ENCODE measurements at places on chromosomes 16 and 17.

GRCh38 chr16:58085584-58086251, 43.5 kb downstream of the CFAP20 start:
- no peak for DNase-seq

- no peak for DNase-seq
Observed at GRCh38 chr17:28469376-28469775, 4.1 kb upstream of the SLC13A2 start.

DNA sequence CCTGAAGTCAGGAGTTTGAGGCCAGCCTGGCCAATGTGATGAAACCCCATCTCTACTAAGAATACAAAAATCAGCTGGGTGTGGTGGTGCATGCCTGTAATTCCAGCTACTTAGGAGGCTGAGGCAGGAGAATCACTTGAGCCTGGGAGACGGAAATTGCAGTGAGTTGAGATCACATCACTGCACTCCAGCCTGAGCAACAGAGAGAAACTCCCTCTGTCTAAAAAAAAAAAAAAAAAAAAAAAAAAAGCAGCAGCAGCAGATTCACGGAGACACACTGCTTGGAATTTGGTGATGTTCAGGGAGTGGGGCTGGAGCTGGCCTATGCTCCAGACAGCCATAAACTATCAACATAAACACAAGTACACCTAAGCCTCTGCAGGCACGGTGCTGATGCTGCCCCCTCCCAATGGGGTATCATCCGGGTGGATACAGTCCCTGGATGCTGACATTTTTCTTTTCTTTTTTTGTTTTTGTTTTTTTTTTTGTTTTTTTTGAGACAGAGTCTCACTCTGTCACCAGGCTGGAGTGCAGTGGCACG, 39.6 kb upstream of the RHOT1 start:
- no peak for DNase-seq

DNA sequence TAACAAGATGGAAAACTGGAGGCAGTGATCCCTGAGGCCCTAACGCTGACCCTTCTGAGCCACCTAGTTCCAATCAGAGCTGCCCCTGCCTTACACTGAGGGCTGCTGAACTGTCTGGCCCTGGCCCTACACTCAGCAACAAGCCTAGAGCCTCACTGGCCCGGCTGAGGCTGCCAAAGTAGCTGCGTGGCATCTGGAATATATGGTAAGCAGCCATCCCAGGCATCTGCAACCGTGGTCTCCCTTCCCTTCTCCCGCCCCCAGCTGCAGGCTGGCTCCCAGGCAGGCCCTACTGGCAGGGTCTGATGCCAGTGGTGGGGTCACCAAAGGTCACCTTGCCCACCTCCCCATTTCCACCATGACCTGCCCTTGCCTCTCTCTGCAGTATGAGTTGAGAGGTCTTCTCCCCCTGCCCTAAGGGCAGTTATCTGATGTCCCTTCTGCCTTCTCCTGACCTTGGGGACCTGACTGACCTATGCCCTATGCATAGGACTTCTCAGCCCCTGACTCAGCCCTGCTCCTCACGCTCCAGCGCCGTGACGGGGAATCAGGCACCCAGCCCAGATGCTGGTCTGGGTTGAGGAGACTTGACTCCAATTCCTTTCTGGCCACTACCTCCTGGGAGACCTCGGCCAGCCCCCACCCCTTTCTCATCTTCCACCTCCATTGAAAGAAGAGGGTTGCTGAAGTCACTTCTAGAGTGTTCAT, 45.3 kb downstream of the CPNE2 start:
- DNase-seq, result no peak

- peak; percentile 88 for DNase-seq
Observed at GRCh38 chr17:79074649-79075445, at the start of gene ENGASE. Gene ENGASE (plus strand): TSS chr17:79074824. CDS start chr17:79074945, 121 bp downstream.

DNA sequence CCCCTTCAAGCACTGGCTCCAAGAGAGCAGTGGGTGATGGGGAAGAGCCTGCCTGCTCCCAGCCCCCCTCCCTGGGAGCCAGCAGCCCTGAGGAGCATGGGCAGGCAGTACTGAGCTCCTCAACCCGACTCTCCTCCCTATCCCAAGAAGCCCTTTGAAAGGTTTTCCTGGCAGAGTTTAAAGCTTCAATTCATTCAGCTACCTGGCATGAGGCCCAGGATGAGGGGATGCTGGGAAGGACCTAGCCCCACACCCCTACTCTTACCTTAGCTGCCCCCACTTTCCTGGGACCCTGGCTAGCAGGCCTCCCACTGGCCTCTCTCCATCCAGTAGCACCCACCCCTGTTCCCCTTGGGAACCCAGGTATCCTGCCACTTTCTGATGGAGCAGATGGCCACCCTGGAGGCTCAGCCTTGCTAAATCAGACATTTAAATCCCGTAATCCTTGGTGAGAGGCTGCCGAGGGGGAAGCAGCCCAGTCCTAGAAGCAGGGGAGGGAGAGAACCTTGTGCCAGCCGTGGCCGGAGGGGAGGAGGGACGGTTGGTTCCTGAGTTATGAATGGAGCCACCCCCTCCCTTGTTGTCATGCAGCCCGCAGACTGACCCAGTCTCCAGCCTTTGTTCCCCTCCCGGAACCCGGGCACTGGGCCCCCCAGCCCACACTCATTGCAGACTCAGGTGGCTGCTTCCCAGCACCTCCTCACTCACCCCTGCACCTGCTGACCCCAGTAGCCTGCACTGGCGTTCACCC, 17.1 kb downstream of the ATP1B2 start:
- DNase-seq, result no peak

DNA sequence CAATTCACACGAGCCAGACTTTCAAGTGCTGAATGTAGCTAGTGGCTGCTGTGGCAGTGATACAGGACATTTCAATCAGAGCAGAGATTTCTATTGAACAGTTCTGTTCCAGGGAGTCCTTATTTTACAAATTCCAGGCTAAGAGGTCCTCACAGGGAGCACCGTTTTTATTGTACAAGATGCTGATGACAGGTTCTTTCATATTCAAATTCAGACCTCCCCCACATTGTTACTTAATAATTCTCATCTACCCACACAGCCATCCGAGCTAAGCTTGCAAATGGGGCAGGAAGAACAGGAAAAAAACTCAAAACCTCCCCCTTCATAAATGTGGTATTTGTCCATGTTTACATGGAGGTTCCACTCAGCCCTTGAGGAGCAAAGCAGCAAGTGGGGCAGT, 9.8 kb downstream of the GABARAPL2 start:
- DNase-seq, result no peak

DNA sequence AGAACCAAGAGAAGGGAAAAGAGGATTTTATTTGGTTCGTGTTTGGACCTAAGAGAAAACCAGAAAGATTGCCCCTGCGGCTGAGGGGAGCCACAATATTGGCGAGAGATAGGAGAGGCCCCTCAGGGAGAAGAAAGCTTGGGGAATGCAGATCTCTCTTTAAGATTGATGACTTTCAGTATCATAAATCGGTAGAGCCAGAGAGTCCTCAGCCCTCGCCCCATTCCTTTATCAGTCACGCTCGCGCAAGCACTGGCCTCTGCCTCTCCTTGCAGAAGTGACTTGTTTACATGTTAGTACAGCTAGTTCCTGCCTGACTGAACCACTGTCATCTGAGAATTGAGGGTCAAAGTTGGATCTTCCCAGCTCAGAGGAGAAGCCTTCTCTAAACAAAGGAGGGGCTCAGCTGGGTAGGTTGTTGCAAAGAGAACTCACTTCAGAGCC, 21.5 kb upstream of the KRT19 start:
- DNase-seq, result no peak

GRCh38 chr16:57724531-57724930, 11.0 kb upstream of the KATNB1 start:
- no peak for DNase-seq

DNA sequence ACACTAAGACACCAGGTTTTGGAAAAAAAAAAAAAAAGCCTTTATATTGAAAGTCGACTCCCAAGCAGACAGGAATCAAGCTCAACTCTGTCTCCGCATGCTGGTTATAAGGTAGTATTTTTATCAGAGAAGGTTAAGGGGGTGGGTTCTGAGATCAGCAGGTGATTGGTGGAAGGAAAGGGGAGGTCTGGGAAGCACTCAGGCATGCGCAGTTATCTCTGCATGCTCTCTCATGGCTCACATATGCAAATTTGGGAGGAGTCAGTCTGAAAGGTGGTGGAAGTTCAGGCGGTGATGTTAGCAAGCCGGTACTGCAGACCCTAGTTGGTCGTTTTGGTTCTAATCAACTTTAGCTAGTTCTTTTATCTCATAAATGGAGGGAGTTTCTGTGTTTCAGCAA, 357.6 kb upstream of the C16orf82 start:
- no peak for DNase-seq

GRCh38 chr16:71746442-71747046, 22.0 kb upstream of the PHLPP2 start:
- DNase-seq, result no peak

GRCh38 chr17:78127888-78128550, 536 bp downstream of the TMC6 start:
- DNase-seq, result no peak

GRCh38 chr17:4590981-4591453, 6.7 kb downstream of the SMTNL2 start:
- DNase-seq, result no peak

DNA sequence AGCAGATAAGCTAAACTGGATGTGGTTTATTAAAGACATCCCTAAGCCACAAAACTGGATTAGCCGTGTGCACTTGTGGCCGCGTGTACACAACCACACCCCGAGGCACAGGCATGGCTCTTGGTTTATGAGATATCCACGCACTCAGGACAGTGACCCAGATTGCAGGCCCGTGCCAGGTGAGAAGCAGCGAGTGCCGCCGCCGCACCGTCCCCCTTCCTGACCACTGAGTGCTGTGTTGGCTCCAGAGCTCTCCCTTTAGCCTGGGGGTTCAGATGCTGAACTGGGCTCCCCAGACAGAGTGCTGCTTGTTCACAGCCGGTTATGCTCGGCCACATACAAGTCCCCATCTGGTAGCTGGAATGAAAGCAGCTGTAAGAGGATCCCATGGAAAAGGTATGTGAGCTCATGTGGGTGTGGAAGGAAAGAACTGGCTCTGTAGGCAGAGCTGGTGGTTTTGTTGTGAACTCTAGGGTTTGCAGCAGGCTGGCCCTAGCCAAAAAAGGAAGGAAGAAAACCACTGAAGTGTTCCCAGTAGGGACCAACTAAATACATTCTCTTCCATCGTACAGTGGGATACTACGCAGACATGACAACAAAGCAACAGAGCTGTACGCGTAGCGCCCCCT, 29.5 kb downstream of the KNOP1 start:
- no peak for DNase-seq

DNA sequence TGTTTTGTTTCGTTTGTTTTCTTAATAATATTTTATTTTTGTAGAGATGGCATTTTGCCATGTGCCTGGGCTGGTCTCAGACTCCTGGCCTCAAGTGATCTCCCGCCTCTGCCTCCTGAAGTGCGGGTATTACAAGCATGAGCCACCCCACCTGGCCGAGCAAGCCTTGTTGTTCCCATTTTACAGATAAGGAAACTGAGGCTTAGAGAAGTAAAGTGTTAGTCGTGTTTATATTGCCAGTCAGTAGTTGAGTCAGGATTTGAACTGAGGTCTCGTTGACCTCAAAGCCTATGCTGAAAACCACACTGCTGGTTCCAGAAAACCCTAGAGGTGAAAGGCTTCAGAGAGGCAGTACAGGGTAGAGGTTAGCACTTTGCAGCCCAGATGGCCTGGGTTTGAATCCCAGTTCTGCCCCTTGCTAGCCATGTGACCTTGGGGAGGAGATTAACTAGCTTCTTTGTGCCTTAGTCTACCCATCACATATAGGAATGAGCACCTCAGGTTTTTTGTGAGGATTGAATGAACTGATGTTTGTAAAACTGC, 102.0 kb downstream of the ABCC6 start:
- no peak for DNase-seq

DNA sequence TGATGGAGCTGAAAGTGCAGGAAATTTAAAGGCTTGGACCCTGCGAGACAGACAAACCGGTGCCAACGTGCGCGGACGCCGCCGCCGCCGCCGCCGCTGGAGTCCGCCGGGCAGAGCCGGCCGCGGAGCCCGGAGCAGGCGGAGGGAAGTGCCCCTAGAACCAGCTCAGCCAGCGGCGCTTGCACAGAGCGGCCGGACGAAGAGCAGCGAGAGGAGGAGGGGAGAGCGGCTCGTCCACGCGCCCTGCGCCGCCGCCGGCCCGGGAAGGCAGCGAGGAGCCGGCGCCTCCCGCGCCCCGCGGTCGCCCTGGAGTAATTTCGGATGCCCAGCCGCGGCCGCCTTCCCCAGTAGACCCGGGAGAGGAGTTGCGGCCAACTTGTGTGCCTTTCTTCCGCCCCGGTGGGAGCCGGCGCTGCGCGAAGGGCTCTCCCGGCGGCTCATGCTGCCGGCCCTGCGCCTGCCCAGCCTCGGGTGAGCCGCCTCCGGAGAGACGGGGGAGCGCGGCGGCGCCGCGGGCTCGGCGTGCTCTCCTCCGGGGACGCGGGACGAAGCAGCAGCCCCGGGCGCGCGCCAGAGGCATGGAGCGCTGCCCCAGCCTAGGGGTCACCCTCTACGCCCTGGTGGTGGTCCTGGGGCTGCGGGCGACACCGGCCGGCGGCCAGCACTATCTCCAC, at the start of gene NOG:
NOG (plus strand) TSS at position 54 of the 674 bp plus-strand sequence; CDS start at position 579, 525 bp downstream.
- peak; percentile 40 for DNase-seq

DNA sequence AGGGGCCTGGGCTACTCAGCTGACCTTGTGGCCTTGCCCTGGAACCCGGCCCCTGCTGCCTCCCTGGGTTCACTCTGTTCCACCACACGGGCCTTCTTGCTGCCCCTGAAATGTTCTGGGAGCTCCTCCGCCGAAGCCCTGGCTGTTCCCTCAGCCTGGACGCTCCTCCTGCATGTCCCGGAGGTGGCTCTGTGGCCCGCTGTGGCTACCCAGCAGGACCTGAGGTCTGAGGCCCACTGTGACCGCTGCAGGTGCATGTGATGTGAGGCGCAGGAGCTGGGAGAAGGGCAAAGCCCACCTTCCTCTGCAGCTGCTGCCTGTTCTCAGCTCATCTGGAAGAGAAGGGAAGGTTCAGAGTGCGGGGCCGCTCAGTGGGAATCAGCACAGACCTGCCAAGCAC, 38.9 kb upstream of the ACSF3 start:
- DNase-seq, result no peak

DNA sequence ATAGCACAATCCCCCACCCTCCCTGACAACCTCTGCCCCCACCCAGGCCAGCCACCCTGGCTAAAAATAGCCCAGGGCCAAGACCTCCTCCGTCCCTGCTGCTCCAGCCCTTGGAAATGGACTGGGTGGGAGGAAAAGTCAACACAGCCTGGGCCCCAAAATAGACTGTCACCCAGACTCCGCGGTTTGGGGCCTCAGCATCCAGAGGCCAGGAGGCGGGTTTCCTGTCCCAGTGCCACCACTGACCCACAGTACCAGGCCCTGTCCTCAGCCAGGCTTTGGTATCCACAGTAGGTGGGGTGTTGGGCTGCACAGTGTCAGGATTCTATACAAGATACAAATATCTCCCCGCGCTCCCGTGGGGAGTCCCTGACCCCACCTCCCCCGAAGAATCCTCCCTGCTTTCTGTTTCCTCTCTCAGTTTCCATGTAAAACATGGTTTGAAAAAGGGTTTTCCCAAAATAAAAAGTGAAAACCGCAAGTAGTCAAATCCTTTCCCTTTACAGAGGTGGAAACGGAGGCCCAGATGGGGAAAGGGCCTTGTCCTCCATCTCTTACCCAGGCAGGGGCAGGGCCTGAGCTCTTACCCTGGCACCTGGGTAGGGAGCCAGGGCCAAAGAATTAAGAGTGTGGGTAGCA, 20.1 kb downstream of the CPNE2 start:
- DNase-seq, result no peak

- no peak for DNase-seq
Observed at GRCh38 chr16:55372792-55373488, 48.9 kb downstream of the IRX6 start.

All from NCI-H446 treated with DMSO at 0.1 percent for 48 hours (cell line).